CD4-positive, alpha-beta T cell treated with Interleukin-4 for 4 hours (primary cell): ENCODE measurements at places on chromosomes 11 and 22.

- no peak for DNase-seq
Observed at GRCh38 chr11:130601141-130601540, 152.7 kb downstream of the ADAMTS15 start.

GRCh38 chr11:96199563-96200025 is 143.4 kb downstream of the MAML2 start:
- peak; percentile 87 for DNase-seq

DNA sequence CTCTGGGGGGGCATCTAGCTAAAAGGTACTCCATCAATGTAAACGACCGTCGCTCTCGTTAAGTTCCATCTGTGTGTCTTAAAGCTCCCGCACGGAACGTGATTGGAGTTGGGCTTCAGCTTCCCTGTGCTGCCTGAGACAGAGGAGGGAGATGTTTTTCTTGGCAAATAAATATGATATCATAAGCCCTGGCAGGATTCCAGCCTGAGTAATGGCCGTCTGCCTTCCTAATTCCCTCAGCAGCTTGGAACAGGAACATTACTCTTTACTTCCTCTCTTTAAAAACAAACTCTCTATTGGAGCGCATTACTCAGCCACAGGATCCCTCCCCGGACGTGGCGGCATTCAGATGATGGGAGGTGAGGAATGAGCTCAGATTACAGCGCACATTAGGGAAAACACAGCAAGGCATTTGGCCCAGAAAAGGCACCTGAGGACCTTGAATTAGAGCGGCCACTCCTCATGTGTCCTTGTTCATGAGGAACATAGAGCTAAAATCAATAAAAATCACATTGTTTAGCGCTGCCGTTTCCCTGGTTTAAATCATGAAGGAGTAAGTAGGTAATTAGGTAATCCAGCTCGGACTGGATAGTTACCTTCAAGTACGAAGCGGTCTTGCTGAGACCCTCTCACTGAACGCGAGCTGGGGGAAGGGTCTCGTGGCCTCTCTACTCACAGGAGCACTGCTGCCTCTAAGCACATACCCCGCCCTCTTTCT is 230.4 kb downstream of the ST3GAL4 start:
- DNase-seq: no peak

DNA sequence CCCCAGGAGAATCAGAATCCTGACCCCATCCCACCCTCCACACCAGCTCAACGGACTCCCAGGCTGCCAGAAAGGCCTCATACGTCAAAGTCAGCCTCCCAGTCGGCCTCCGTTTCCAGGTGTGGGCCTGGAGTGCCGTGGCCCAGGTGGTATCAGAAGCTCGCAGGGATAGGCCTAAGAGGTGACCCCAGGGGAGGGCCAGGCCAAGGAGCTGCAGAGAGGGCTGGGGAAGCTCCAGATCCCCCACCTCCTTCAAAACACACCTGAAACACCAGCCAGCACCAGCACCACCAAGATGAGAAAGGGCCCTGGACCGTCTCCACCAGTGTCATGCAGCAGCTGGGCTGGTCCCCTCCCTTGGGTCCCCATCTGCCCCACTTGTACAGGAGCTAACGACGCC is 20.3 kb downstream of the ASCL2 start:
- DNase-seq: no peak

GRCh38 chr22:26642465-26643417 is 14.6 kb upstream of the MIAT start:
- DNase-seq: peak; percentile 90

DNA sequence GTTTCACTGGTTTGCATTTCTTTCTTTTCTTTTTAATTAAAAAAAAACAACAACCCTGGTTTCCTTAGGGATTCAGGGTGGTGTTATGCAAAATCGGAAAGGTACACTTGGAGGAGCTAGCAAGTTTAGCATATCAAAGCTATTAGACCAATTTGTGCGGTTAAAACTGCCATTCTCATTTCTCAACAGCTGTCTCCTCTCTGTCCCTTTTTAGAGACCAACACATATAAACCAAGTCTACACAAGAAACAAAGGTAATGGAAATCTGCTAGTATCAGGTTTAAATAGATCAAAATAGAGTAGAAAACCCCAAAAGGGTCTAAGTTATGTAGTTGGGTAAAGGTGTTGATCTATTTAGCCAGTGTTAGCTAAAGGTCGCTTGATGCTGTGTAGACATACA is 1.7 kb upstream of the SESN3 start:
- DNase-seq: no peak

- no peak for DNase-seq
Observed at GRCh38 chr22:49334976-49335375, 492.7 kb downstream of the BRD1 start.

- no peak for DNase-seq
Observed at GRCh38 chr11:65148657-65149056, 14.3 kb upstream of the SYVN1 start.

DNA sequence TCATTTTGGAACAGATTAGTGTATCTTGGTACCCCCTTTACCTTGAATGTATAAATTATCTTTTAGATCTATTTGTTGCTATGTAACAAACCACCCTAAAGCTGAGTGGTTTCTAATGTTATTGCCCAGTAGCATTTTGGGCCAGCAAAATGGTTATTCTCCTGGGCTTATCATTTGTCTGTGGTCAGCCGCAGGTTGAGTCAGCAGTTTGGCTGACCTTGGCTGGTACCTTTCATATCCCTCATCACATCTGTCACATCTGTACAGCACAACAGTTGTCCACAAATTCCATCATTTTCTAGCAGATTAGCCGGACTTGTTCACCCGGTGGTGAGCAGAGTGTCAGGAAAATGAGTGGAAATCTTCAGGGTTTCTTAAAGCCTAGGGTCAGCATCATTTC is 588.5 kb upstream of the ARHGAP42 start:
- no peak for DNase-seq

GRCh38 chr11:26782220-26782965 is 60.5 kb upstream of the SLC5A12 start:
- no peak for DNase-seq

DNA sequence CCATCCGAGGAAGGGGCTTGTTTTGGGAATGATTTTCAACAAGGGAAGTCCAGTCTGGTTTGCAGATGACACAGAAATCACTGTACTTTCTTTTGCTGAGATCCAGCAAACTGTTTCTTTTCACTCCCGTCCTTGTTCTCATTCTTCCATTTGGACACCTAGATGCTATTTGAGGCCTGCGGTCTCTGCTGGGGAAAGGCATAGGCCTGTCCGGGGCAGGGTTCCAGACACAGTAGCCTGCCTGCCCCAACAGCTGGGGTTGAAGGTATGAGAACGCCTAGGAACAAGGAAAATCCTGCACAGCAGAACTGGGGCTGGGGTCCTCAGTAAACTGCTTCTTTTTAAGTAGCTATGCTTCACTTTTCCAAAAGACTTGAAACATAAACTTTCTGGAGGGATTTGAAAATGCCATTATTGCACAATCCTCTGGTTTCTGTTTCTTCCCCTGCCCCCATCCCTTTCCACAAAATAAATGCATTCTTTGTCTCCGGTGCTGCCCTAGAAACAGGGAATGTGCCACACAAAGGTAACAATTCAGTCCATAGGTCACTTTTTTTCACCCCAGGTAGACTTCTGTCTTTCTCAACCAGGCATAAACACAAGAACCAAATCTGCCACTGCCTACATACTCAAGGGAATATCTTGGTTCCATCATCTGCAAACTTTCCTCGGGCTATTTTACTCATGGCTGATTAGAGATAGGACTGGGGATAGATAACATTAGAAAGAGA is 174.8 kb upstream of the MTMR2 start:
- DNase-seq: no peak

- no peak for DNase-seq
Observed at GRCh38 chr11:56750190-56750589, 1.7 kb upstream of the OR9G4 start.

- DNase-seq: no peak
Observed at GRCh38 chr11:126990716-126991480, 9.7 kb downstream of the KIRREL3 start.

DNA sequence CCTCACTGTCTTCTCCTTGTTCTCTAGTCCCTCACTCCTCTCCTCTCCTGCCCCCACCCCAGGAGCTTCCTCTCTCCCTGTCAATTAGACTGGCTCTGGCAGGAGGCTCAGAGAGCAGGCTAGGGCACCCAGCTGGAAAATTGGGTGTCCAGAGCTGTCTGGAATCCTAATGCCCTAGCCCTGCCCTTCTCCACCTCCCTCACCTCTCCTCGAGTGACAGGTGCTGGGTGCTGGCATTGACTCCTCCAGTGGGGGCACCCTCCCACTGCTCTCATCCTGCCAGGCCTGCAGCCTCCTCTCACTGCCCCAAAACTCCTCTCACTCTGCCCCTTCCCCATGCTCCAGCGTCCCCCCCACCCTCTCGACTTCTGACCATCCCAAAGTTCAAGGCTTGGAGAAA is 68.9 kb downstream of the CYTH4 start:
- DNase-seq: no peak

DNA sequence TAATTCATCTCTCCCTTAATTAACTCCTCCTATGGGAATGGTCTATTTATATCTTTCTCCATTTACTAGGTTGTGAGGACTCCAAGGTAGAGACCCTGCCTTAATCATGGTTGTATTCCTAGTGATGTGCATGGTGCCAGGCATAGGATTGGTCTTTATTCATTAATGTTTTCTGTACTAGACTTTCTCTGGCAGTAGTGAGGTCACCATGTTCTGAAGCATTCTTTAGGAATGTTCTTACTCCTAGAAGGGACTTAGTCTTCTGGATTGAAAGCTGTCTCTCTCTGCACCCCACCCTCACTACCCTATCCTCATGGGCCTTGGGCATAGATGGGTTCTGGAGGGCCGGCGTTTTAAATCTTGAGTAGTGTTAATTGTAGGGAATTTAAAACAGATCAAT is 10.6 kb upstream of the INSC start:
- no peak for DNase-seq

DNA sequence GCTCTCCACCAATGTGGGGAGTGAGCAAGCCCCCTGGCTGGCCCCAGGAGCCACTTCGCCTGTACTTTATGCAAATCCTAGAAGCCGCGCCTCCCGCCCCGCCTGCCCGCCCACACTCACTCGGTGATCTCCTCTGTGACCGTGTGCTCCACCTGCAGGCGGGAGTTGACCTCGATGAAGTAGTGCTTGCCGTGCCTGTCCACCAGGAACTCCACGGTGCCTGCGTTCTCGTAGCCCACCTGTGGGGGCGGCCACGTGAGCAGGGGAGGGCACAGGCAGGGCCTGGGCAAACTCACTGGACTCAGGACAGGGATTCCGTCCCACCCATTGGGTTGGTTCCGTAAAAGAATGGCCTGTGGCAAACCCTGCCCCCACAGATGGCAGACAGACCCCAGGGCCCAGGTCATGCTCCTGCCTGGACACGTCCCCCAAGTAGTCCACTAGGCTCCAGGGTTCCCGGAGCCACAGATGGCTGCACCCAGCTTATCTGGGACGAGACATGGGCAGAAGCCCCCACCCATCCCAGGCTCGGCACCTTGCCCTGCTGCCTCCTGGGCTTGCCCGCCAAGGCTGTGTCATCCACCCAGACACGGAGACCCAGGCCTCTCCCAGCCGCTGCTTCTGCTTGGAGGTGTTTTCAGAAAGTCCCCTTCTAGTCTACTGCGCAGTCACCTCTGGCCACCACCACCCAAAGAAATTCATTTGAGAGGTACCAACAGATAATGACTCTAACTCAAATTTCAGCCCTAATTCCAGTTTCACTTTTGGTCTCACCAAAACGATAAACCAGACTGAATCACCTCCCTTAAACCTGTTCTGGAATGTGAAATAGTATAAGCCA is 12.1 kb downstream of the LRFN4 start:
- peak; percentile 69 for DNase-seq

- no peak for DNase-seq
Observed at GRCh38 chr11:46978005-46978491, 41.5 kb downstream of the CSTPP1 start.

GRCh38 chr11:102611291-102611690 is 13.8 kb downstream of the MMP20 start:
- no peak for DNase-seq

DNA sequence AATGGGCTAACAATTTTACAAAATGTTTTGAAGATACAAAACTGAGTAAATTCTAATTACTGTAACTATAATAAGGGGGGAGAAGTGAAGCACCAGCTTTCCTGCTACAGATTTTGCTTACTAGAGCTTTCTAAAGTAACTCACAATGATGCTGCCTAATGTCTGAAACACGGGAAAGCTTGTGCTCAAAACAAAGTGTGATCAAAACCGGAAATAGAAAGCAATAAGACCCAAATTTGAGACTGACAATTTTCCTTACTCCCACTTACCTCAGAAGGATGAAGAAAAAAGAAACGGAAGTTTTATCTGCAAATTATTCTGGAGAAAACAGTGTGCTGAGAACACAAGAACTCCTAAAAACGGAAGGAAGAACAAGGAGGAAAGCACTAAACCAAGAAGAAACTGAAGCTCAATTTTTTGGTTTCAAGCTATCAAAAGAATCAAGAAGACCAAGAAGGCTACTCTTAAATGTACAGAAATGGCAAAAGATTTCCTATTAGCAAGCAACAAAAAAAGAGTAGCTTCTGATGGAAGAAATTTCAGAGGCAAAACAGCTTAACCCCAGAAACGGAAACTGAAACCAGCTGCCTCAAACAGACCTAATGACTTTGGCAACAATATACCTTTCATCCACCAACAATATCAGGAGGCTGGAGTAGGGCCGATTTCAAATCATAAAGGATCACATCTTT is 33.4 kb downstream of the AMBRA1 start:
- DNase-seq: peak; percentile 51

- DNase-seq: no peak
Observed at GRCh38 chr11:61787928-61788491, 4.4 kb downstream of the TMEM258 start.

DNA sequence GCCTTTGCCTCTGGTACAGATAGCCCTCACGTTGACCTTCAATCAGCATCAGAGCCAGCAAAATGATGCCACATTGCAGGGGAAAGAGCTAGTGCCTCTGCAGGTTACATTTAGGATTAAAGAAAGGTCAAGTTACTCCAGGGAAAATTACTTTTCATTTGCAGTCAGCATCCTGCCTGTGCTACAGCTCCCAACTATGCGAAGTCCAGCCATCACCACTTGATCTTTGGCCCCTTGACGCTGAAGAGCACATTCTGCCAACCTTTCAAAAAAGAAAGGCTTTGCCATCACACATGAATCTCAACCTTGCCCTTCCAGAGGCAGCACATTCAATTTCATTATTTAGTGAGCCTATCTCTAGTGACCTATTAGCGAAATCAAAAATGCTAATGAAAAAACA is 11.3 kb downstream of the FJX1 start:
- DNase-seq: no peak

GRCh38 chr11:64571050-64571409 is 20.0 kb upstream of the SLC22A12 start:
- DNase-seq: no peak
